ENCODE measurements at places on chromosomes 2 and 18.
A peak's percentile ranks its signal among the peaks of the same experiment; 100 is the strongest.

DNA sequence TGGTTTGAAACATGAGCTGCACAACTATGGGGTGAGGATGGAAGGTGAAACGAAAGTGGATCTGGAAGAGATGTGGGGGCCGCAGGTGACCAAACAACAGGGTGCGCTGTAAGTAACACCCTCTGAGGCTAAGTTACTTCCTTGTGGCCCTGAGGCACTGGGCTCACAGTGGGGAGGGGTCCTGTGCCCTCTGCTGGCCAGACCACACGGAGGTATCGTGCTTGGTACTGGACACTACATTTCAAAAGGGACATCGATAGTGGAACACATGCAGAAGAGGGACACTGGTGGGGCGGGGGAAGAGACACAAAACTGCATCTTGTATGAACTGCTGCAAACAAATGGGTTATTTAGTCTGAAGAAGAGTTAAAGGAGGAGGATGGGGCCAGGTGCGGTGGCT, 110.6 kb downstream of the CLIP4 start:
- H3K27ac ChIP-seq = no peak overlapping the region
- no peaks in the 10 kb centered on the region for H3K36me3 ChIP-seq
- no peaks in the 10 kb centered on the region for H3K4me1 ChIP-seq
- peaks cover 11% of the 10 kb centered on the region for H3K27me3 ChIP-seq
- DNase-seq = no peak
- H3K4me3 ChIP-seq = no peak overlapping the region

DNA sequence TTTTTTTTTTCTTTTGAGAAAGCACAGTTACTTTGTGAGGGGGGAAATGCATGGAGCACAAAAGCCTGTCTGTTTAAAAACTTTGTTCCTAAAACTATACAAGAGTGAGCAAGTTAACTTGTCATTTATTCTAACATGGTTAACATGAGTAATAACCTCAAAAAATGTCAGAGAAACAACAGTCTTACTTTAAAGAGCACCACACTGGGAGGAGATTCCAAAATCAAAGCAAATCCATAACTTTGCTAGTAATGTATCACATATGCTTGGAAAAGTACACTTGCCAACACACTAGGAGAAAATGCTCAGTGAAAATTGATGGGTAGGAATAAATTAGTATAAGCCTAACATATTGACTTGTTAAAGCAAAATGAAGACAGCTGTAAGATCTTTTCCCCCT, 157.1 kb downstream of the PRPF40A start:
- H3K4me3 ChIP-seq = no peak overlapping the region
- H3K36me3 ChIP-seq = no peaks in the 10 kb centered on the region
- H3K27ac ChIP-seq = no peak overlapping the region

DNA sequence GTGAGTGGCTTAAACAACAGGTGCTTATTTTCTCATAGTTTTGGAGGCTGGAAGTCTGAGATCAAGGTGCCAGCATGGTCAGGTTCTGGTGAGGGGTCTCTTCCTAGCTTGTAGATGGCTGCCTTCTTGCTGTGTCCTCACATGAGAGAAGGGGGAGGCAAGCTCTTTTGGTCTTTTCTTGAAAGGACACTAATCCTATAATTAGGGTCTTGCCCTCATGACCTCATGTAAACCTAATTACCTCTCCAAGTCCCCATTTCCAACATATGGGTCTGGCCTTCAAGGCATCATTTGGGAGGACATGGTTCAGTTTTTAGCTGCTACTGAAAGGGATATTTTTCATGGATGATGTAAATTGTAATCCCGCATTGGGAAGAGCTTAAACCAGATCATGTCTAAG, 18.0 kb downstream of the RBM44 start:
- H3K27ac ChIP-seq = no peak overlapping the region
- no peak overlapping the region for H3K4me3 ChIP-seq
- DNase-seq = no peak
- H3K27me3 ChIP-seq = peaks cover 2% of the 10 kb centered on the region
- no peaks in the 10 kb centered on the region for H3K4me1 ChIP-seq
- no peaks in the 10 kb centered on the region for H3K36me3 ChIP-seq

DNA sequence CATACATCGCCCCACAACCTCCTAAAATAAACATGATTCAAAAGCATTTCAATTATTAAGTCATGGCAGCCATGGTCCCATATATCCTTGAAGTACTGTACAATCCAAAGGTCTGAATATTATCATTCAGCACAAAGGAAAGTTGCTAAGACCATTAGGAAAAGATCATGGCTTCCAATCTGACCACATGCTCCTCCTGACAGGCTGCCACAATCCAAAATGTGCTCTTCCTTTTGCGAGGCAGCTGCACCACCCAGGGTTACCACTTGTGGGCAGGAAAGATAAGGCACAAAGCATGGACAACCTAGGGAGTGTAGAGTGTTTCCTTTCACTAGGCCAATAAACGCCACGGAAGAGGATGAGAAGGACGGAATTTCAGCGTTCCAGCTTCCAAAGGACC, 5.4 kb downstream of the BOLA3 start:
- peaks cover 12% of the 10 kb centered on the region for H3K4me1 ChIP-seq
- peaks cover 2% of the 10 kb centered on the region for H3K36me3 ChIP-seq
- no peak overlapping the region for H3K27ac ChIP-seq
- no peak overlapping the region for H3K4me3 ChIP-seq

DNA sequence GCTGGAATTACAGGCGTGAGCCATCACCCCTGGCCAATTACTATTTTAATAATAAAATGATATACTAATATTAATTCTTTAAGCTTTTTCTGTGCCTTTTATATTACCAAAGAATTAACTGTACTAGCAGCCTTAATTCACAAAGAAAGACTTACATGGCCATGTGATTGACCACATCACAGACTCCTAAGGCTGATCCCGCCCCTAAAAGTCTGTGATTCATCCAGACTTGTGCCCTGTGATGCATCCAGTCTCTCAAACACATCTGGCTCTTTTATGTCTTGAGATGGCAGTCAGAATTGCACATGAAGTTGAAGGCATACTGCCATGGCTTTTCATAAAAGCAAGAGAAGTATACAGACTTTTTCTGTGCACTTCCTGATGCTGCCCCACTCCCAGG, 91.7 kb downstream of the DTNA start:
- no peaks in the 10 kb centered on the region for H3K4me1 ChIP-seq
- H3K36me3 ChIP-seq = no peaks in the 10 kb centered on the region
- peaks cover 10% of the 10 kb centered on the region for H3K27me3 ChIP-seq

GRCh38 chr2:72755647-72756423, 70.0 kb downstream of the EXOC6B start:
- peaks cover 13% of the 10 kb centered on the region for H3K36me3 ChIP-seq
- no peak overlapping the region for H3K4me3 ChIP-seq
- no peak overlapping the region for H3K27ac ChIP-seq
- H3K27me3 ChIP-seq = no peaks in the 10 kb centered on the region
- DNase-seq = no peak

GRCh38 chr2:217806482-217806765, 196.4 kb downstream of the TNS1 start:
- H3K4me1 ChIP-seq = peaks cover 8% of the 10 kb centered on the region
- H3K27me3 ChIP-seq = peaks cover 10% of the 10 kb centered on the region
- peaks cover 1% of the 10 kb centered on the region for H3K36me3 ChIP-seq
- no peak for DNase-seq
- no peak overlapping the region for H3K4me3 ChIP-seq

GRCh38 chr18:63979409-63979920, 9.6 kb downstream of the SERPINB8 start:
- H3K4me3 ChIP-seq = no peak overlapping the region
- no peaks in the 10 kb centered on the region for H3K27me3 ChIP-seq

DNA sequence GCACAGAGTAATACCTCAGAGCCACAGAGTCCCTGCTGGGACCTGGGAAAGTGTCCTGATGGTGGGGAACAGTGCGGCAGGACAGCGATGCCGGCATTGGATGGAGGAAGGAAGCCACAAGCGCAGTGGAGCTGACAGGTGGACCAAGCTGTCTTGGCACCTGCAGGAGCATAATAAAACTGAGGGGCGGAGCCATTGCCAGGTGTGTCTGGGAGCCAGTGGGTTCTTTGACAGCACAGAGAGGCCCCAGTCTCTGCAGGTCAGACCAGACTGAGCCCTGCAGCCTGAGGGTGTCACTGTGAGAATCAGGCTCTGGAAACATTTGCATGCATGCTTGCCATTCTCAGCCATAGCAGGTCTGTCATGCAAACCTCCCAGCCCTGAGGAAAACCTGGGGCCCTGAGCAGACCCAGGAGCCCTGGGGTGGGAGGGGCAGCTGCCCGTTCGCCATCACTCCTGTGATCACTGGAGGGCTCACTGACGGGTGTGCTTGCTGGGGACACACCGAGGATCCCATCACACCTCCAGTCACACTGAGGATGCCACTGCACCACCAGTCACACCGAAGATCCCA, 210.5 kb upstream of the HDAC4 start:
- no peaks in the 10 kb centered on the region for H3K4me1 ChIP-seq
- no peak overlapping the region for H3K4me3 ChIP-seq
- no peaks in the 10 kb centered on the region for H3K36me3 ChIP-seq
- DNase-seq = no peak

- no peak for DNase-seq
- no peaks in the 10 kb centered on the region for H3K27me3 ChIP-seq
- H3K27ac ChIP-seq = peak overlapping the region; percentile 65
- H3K4me1 ChIP-seq = peaks cover 37% of the 10 kb centered on the region
- peaks cover 4% of the 10 kb centered on the region for H3K36me3 ChIP-seq
Observed at GRCh38 chr2:164757934-164758695, 83.5 kb downstream of the COBLL1 start.

- H3K27me3 ChIP-seq = peaks cover 10% of the 10 kb centered on the region
- H3K4me3 ChIP-seq = no peak overlapping the region
- no peaks in the 10 kb centered on the region for H3K36me3 ChIP-seq
- H3K4me1 ChIP-seq = no peaks in the 10 kb centered on the region
Observed at GRCh38 chr2:38467768-38468455, 90.8 kb upstream of the ATL2 start.

DNA sequence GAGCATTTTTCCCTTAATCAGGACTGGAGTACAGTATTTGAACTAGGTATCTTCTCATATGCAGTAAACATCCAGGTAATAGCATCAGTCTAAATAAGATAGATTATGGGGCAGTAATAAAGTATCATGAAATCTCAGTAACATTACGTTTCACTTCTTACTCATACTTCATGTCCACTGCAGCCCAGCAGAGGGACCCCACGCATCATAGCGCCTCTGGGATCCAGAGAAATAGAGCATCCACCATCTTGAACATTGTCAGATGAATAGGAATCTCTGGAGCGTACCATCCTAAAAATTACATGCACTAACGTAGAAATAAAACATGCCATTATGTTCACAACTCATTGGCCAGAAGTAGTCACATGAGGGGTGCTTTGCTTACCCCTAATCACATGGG, 499.0 kb downstream of the CPS1 start:
- H3K4me3 ChIP-seq = no peak overlapping the region
- no peak overlapping the region for H3K27ac ChIP-seq
- H3K27me3 ChIP-seq = no peaks in the 10 kb centered on the region

GRCh38 chr2:174181368-174181767, 67.0 kb downstream of the OLA1 start:
- H3K4me3 ChIP-seq = no peak overlapping the region
- H3K27ac ChIP-seq = no peak overlapping the region
- H3K27me3 ChIP-seq = no peaks in the 10 kb centered on the region
- H3K4me1 ChIP-seq = peaks cover 14% of the 10 kb centered on the region

DNA sequence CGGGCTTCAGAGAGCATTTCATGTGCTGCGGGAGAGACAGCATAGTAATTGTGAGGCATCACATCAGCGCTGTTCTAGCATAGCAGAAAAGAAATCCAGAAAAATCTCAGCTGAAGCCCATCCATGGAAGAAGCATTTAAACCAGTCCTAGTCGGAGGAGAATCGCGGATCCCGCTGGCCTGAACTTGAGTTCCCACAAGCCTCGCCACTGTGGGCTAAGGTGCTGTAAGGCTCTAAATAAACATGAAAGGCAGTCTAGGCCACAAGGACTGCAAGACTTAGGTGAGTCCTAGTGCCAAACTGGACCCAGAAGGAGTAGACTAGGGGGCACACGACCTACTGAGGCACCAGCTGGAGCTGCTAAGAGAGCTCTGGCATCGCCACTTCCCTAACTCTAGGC, 1225.3 kb upstream of the CHAC2 start:
- no peak overlapping the region for H3K27ac ChIP-seq
- H3K36me3 ChIP-seq = no peaks in the 10 kb centered on the region
- no peak for DNase-seq
- no peak overlapping the region for H3K4me3 ChIP-seq
- no peaks in the 10 kb centered on the region for H3K27me3 ChIP-seq

DNA sequence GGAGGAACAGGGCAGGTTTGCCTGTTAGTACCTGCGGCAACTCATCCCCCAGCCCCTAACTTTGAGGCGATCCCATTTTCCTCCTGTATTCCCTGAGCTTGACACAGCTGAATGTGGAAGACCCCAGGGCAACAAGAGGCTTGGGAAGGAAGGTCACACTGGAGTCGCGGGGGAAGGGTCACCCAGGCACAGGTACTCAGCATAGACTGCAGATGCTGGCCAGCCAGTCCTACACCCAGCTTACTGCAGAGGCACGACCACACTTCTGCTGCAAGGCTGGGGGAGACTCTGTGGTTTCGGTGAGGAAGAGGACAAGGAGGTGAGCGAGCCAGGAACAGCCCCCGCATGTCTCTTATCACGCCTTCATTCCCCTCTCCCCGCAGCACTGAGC, 91.5 kb downstream of the MALT1 start:
- peak overlapping the region; percentile 31 for H3K4me3 ChIP-seq
- H3K27me3 ChIP-seq = peaks cover 10% of the 10 kb centered on the region
- H3K36me3 ChIP-seq = no peaks in the 10 kb centered on the region
- no peak for DNase-seq
- peak overlapping the region; percentile 39 for H3K27ac ChIP-seq

- DNase-seq = no peak
- H3K27ac ChIP-seq = no peak overlapping the region
- H3K36me3 ChIP-seq = no peaks in the 10 kb centered on the region
Observed at GRCh38 chr2:108536911-108537310, 2.6 kb downstream of the LIMS1 start.

DNA sequence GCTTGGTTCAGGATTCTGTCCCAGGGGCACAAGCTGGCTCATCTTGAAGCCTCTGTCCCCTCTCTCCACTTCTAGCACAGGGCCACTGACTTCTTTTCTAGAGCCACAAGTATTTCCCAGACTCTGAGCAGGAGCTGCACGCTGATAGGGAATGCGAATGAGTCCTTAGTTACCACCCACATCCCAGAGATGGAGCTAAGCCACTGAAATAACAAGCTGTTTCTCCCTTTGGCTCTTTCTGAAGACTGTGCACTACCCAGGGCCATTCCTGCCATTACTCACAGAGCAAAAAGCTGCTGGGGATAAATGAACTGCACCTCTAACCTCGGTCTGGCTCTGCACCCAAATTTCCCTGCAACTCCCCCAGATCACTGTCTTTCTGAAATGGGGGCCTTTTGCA, 70.6 kb downstream of the TSN start:
- no peak overlapping the region for H3K27ac ChIP-seq
- DNase-seq = no peak
- no peaks in the 10 kb centered on the region for H3K36me3 ChIP-seq
- no peak overlapping the region for H3K4me3 ChIP-seq
- peaks cover 8% of the 10 kb centered on the region for H3K27me3 ChIP-seq

- no peaks in the 10 kb centered on the region for H3K27me3 ChIP-seq
- no peak for DNase-seq
- H3K27ac ChIP-seq = no peak overlapping the region
- no peaks in the 10 kb centered on the region for H3K4me1 ChIP-seq
- H3K36me3 ChIP-seq = no peaks in the 10 kb centered on the region
Observed at GRCh38 chr18:30650499-30650898, 392.0 kb downstream of the DSC3 start.

All from memory B cell (primary cell).